Thoracic aorta (tissue), 2 donors: ENCODE measurements at places on chromosomes 4 and X.
A peak's percentile ranks its signal among the peaks of the same experiment; 100 is the strongest.

DNA sequence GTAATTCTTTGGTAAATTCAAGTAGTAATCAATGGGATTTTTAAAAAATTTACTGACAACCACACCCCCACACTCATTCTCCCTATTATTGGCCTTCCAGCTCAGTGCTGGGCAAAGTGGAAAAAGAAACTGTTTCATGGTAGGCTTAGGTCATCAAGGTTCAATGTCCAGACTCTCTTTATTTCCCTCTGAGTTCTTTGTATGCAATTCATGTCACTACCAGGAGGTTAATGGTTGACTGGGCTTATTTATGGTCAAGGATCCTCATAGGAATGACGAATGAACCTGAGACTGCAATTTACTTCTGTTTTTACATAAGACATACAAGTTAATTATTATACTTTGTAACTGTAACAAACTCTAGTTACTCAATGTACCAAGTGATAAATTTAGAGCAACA, 403.2 kb downstream of the KLHL13 start:
- DNase-seq = no peak

- no peak for DNase-seq
These were observed 18.4 kb downstream of the ATP11C start for GRCh38 chrX:139914421-139914820.

DNA sequence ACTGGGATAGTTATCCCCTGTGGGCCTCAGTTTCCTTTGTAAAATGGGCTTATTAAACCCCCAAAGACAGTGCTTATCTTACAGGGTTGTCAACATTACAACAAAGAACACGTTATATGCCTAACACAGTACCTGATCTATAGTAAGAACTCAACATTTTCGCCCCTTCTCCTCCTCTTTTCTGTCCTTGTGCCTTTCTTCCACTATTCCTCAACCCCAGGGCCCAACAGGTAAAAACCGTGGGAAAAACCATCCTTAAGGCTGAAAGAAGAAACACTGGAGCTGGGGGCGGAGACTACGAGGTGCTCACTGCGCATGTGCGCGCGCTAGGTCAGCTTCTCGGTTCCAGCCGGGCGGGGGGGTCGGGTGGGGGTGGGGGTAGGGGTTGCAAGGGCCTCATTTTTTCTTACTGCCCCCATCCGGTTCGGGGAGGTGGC, 426 bp upstream of the XIAP start:
- no peak for DNase-seq

GRCh38 chr4:44983083-44983482, 256.7 kb upstream of the GNPDA2 start:
- no peak for DNase-seq

DNA sequence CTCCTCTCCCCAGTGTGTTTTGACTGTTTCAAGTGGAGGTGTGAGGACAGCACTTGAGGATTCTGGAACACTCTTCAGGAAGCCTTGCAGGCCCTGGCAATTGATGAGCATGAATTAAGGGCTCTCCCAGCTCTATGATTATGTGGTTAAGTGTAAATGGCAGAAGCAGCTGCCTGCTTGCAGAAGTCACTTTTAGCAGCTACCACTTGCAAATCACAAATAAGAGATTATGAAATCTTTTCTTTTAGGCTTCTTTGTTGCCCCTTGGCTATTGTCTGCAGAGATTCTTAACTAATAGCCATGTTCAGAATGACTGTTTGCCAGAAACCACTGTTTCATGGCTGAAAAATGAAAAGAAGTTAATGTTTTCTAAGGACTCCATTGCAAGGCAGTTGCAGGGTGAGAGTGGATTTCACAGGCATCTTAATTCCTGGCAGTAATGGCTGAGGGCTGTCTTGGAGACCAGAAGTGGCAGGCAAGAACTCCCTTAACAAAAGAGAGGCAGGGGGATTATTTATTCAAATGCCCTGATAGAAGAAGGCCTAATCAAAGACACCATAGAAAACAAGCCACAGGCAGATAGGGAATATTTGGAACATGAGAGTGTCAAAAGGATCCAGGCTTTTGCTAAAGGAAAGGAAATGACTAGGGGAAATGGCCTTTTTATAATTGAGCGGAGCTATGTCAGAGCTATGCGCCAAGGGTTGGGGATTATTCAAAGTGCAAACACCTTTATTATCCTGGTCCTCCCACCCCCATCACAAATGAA, 8.3 kb upstream of the HOPX start:
- DNase-seq = no peak

DNA sequence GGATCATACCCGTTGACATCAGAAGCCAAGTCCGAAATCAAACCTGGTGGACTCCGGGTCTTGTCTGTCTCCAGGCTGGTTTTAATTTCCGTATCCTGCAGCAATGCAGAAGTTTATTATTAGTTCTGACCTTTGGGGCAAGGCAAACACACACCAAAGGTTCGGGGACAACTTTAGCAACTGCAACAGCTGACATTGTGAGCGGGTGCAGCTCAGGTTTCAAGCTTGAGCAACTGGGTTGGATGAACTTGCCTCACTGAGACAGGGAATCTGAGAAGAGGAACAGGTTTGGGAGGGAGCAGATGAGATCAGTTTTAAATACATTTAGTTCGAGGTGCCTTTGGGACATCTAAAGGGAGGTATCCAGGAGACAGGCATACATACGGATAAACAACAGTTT, 110.7 kb downstream of the GNL3L start:
- no peak for DNase-seq

GRCh38 chr4:163180090-163180489, 13.4 kb upstream of the NAF1 start:
- no peak for DNase-seq

DNA sequence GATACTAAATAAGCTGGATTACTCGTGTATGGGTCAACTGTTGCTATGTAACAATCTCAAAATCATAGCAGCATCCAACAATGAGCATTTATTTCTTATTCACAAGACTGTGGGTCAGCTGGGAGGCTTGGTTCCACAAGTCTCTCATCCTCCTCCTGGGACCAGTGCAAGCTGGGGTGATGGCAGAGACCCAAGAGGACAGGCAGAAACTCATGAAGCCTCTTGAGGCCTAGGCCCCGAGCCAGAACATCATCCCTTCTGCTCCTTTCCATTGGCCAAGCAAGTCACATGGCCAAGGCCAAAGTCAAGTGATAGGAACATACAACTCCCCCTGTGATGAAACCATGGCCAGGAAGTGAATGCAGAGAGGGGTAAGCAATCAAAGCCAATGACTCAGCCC, 422.1 kb downstream of the BCOR start:
- no peak for DNase-seq

DNA sequence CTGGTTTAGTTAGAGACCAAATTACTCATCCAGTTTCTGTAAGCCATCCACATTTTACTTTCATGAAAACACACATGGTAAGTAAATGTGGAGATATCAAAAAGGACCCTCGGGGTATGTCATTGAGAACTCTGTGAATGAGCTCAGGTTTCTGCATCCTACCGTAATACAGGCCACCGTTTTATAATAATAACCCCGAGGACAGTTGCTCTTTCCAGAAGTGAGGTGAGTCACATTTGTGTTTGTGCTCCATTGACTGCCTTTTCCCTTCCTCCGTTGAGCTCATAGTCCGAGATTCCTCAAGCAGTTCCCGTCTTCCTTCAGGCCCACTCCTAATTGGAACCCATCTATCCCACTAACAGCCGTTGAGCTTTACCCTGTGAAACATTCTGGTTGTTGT, 95.3 kb downstream of the GRID2 start:
- no peak for DNase-seq

DNA sequence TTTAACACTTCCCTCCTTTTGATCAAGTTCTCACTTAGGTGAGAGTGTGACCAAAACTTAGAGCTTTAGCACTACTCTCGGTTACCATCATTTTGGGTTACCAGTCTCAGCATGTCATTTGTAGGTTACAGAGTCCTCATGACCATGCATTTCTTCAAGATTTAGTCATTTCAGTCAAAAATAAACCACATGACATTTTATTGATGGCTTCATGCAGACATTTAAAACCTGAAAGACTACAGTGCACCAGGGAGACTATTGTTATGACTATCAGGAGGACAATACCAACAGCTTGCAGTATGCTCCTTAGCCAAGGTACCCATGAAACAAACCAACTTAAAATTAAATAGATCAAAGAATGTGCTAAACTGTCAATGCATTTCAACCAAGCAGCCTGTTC, 498.1 kb upstream of the FSTL5 start:
- no peak for DNase-seq

DNA sequence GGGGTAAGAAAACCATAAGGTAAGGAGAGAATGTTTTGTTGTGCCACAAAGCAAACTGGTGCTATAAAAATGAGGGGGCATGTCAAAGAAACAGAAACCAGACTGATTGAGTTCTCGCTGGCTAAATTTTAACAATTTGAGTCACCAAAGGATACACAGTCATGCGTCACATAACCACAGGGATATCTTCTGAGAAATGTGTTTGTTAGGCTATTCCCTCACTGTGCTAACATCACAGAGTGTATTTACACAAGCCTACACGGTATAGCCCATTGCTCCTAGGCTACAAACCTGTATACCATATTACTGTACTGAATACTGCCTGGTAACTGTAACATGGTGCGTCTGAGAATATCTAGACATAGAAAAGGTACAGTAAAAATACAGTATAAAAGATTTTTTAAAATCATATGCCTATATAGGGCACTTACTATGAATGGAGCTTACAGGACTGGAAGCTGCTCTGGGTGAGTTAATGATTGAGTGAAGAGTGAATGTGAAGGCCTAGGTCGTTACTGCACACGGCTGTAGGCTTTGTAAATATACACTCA, 50.1 kb downstream of the FBXW7 start:
- no peak for DNase-seq

- no peak for DNase-seq
These were observed 339.2 kb upstream of the AADAT start for GRCh38 chr4:170428929-170429328.

- no peak for DNase-seq
These were observed 85.7 kb downstream of the TSPAN5 start for GRCh38 chr4:98572697-98573096.

DNA sequence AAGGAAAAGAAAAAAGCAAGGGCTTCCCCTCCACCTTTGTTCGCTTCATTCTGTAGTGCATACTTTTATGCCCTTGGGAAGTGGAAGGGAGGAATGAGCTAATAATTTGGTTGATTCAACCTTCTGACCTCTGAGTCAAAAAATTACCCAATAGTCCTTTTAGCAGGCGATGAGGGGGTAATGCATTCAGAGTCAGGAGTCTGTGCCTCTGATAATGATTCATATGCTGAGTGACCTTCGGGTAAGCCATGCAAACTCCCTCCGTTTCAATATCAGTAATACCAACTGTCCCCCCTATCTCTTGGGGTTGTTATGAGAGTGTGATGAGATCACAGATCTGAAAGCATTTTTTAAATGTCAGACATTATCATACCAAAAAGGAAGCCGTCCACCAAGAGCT, 41.6 kb upstream of the ACSL4 start:
- DNase-seq = no peak

DNA sequence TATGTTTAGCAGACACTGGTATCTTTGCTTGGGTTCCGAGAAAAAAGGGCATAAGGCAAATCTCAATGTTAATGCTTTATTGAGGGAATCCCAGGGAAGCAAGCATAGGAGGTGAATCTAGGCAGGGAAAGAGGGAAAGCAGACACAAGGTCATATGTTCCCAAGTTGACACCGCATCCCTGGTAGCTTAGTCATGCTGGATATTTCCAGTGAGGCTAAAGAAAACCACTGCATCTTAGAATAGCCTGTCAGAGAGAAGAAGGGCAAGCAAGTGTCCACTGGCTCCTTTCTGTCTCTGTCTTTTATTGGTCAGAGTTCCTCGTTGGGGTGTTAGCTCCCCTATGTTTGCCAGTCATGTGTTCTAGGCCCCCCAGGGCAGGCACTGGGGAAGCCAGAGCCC, 104.7 kb downstream of the NKX6-1 start:
- no peak for DNase-seq

GRCh38 chr4:96713271-96713850, 873.5 kb downstream of the PDHA2 start:
- no peak for DNase-seq

DNA sequence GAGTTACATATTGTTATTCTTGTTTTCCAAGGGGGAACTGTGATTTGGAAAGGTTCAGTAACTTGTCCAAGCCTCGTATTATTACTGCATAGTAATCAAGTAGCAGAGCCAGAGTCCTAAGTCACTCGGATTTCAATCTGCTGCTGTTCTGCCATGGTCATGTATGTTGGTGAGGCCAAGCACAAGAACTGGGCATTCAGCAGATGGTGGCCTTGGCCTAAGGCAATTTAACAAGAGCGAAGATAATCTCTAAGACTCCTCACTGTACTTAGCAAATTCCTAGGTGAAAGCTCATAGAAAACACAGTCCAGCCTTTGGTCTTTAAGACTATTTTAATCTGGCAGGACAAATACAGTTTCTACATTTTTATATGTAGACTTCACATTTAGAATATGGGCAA, 64.8 kb downstream of the NDST3 start:
- no peak for DNase-seq

GRCh38 chrX:36867143-36867542, 141.0 kb upstream of the FAM47C start:
- DNase-seq = no peak

GRCh38 chr4:142671516-142671915, 174.6 kb downstream of the INPP4B start:
- DNase-seq = no peak

GRCh38 chrX:155028129-155028528, 1.5 kb downstream of the FUNDC2 start:
- no peak for DNase-seq

GRCh38 chr4:28754376-28754775, 1893.7 kb downstream of the STIM2 start:
- no peak for DNase-seq

DNA sequence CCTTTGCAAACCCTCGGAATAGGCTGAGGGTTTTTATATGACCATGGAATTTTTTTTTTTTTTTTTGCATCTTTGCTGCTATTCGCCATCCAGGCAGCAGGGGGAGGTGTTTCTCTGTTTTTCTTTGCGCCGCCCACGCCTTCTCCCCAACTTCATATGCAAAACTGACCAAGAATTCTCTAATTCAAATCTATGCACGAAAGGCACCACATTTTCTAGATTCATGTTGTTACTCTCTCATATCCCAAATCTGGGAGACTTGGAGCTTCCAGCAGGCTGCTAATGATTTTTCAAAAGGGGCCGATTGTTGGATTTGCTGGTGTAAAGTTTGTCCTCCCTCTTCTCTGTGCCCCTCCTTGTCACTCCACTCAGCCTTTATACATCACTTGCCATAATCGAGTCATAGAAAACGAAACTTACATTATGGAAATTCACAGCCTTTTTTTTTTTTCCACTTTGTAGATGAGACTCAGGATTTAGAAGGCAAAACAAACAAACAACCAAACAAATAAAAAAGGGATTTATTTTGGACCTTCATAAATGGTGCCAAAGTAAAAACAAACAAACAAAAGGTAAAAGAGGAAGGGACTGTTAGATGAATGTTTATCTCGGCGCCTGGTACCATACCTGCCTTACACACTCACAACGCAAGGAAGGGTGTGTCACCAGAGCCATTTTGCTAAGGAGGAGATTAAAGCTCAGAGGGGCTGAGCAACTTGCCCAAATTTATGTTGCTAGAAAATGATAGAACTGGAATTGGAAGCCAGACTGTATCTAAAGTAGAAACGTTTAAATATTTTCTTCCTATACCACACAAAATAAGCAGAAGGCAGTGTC, 29.3 kb upstream of the BOD1L1 start:
- peak; percentile 22 for DNase-seq

- no peak for DNase-seq
These were observed 165.9 kb downstream of the IL15 start for GRCh38 chr4:141802333-141802732.

- no peak for DNase-seq
These were observed 291 bp upstream of the NBDY start for GRCh38 chrX:56728752-56729151.

GRCh38 chr4:2259036-2259540, 2.8 kb downstream of the MXD4 start:
- DNase-seq = peak; percentile 1
